Renal cortex interstitium (tissue), 15 donors: ENCODE measurements at places on chromosomes 12 and 14. TPM values are rescaled to one million over a fixed set of nuclear protein-coding genes. Genes with fewer than 3 reads are reported as not detected.
A peak's percentile ranks its signal among the peaks of the same experiment; 100 is the strongest.

GRCh38 chr14:100305324-100306100, 732 bp downstream of the SLC25A29 start:
- DNase-seq: no peak

DNA sequence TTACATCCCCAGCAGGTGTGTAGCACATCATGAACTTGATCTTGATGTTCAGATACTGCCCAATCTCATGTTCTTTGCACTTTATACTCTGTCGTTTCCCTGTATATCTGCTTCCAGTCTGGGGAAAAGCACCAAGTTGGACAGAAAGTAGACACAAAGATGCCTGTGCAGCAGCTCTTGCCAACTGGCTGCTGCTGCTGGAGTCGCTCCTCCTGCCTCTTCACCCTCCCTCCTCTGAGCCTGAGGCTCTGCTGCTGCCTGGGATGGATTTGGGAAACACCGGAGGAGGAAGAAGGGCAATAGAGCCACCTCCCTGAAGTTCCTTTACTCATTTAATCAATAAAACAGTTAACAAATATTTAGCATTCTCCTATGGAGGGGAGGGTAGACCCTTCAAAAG, 32.4 kb downstream of the ADCK1 start:
- no peak for DNase-seq

DNA sequence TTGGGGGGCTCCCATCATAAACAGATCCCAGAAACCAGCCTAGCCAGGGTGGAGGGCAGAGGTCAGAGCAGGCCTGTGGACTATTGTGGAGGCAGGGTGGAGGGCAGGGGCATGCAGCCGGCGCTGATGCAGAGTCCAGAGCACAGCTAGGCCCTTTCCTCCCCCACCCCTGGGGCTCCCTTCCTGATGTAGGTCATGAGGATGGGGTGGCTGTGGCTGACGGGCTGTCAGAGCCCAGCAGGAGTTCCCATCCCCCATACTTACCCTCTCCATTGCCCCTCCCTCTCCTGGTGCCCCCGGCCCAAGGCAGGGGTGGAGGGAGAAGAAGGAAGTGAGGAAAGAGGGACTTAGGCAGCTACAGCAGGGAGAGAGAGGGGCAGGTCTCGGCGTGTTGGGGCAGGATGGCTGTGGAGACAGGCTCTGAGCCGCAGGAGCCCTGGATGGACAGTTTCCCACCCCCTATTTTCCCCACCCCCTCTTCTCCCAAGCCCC, 5.7 kb upstream of the ZNF385A start:
- no peak for DNase-seq

GRCh38 chr12:77940011-77940423, 109.3 kb downstream of the NAV3 start:
- no peak for DNase-seq

DNA sequence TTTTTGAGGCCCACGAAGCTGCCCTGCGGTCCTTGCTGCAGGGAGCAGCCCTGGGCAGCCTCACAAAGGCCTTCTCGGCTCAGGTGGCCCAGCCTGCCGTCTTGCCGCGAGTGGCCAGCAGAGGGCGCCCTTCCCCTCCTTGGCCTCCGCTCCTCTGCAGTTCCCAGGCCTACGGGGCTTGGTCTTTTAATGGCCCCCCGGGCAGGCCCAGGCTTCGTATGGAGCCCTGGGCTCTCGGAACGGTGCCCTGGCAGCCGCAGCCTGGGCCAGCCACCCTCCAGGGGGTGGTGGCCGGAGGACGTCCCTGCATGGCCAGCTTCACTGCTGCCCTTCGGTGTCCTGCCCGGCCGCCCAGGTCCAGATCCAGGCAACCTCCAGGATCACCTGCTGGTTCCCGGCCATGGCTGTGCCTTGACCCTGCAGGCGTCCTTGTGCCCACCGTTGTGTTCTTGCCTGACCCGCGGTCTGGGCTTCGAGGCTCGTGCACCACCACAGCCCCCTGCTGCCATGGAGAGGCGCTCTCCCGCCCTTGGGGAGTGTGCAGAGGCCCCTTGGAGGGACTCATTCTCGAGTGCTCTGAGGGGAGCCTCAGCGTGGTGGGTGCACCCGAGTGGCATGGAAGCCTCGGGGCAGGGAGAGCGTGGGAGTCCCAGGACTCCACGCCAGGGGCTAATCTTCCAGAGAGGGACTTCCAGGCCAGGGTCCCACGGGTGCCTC, 9.4 kb downstream of the ASPG start:
- no peak for DNase-seq

DNA sequence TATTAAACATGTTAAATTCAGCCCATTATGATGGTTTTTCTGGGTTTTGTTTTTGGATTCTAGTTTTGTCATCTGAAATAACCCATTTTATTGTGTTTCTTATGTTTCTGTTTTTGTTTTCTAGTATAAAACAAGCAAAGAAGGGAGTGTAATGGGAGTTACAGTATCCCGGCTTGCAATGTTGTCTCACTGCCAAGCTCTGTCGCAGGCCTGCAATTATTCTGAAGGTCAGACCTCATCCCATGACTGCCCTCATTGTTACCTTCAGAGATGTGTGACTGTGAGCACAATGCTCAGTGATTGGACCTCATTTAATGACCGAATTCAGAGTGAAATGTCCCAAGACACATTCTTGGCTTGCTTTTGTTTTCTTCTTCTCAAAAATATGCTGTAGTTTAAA, 73.0 kb upstream of the ATF1 start:
- DNase-seq: peak; percentile 46

DNA sequence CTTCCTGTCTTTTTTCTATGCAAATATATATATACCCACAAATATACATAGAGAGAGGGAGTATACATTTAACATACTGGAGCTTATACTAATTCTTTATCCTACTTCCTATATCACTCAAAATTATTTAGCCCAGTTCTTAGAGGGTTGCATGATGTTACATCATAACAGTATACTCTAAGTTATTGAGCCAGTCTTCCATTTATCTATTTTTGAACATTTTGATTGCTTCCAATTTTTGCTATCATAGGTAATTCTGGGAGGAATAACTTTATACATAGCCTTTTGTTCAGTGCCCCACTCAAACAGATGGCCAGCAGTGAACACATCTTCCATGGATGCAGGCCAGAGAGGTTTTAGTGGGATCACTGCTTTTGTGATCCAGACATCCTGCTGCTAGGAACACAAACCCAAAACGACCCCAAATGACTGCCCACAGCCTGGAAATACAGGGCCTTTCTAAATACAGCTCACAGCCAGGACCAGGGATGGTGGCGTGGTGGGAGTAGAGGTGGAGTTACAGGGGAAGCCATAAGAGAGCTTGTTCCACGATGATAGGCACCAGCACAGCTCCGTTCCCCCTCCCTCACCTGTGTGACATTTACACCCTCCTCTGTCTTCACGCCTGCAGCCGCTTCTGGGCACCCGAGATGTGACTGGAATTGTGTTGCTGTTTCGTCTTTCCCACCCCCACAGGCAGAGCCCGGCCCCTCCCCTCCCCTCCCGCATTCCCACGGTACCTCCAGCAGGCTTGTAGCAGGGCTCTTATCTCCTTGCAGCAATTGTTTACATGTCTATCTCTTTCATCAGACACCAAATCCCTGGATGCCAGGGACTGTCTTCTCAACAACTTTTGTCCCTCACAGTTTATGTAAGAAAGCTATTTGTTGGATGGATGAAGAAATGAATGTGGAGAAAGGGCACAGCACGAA, 30.7 kb upstream of the HDAC7 start:
- DNase-seq: no peak

- no peak for DNase-seq
These were observed 17.7 kb upstream of the NRXN3 start for GRCh38 chr14:78152201-78153063.

DNA sequence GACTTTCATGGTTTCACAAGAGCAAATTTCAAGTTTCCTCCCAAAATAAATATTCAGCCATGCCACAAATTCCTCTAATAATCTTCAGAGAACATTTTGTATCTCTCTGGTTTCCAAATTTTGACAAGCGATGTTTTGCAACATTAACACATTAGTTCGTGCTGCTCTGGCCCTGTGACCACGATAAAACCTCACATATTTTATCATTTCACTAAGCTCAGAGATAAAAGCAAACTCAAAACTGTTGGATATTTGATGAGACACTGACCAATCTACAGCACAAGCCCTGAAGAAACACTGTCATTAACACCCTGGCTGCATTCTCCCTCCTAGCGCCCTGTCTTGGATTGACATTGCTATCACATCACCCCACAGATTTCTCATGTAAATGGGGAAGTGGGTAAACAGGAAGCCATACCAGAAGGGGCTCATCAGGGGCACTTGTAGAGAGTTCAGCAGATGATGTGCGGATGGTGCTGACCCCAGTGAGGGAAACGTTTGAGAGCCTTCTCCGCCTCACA, 264.3 kb downstream of the PRKD1 start:
- no peak for DNase-seq

DNA sequence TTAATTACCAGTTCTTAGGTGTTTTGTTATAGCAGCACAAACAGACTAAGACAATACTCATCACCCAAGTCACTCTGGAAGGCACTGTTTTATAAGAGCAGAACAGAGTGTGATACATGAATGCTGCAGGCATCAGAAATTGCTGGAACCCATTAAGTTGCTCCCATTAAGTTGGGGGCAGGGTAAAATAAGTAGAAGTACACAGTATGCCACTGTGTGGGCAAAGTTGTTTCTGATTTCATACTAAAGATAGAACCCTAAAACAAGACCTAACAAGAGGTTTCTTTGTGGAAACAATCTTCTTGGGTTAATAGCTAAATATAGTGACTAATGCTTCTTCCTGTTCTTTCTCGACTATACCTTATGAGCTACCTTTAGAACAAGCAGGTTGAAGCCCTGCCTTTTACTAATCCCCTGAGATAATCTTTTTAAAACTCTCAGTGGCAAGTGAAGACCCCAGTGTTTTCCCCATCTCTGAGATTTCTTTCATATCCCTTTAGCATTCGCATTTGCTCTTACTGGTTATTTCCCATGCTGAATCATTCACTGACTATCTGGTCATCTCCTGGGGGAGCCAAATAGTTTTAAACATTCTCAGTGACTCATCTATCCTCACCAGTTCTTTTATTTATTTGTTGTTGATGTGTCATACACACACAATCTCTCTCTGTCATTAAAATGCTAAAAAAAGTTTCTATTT, 52.3 kb downstream of the SOCS2 start:
- DNase-seq: no peak

GRCh38 chr14:34436960-34437728, 24.9 kb downstream of the SPTSSA start:
- no peak for DNase-seq

GRCh38 chr14:64303471-64303917, 9.3 kb upstream of the ESR2 start:
- DNase-seq: peak; percentile 45

- no peak for DNase-seq
These were observed 251.1 kb downstream of the BCAT1 start for GRCh38 chr12:24697769-24698168.

DNA sequence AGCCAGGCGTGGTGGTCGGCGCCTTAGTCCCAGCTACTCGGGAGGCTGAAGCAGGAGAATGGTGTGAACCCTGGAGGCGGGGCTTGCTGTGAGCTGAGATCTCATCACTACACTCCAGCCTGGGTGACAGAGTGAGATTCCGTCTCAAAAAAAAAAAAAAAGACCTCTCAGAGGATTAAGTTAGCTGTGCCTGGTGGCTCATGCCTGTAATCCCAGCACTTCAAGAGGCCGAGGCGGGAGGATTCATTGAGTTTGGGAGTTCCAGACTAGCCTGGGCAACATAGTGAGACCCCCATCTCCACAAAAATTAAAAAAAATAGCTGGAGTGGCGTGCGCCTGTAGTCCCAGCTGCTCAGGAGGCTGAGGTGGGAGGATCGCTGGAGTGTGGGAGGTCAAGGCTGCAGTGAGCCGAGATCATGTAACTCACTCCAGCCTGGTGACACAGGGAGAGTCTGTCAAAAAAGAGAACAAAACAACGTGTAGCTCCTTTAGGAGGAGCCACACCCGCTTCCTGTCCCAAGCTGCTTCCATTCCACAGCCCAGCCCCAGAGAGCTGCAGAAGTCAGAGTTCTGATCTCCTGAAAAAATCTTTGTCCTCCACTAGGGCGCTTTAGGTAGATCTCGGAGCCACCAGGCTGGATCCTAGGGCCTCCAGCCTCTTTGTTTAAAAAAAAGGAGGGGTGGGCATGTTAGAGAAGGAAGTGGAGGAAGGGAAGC, 11.5 kb upstream of the ULK1 start:
- DNase-seq: no peak

GRCh38 chr12:51748235-51748634, 100.3 kb downstream of the FIGNL2 start:
- DNase-seq: no peak

DNA sequence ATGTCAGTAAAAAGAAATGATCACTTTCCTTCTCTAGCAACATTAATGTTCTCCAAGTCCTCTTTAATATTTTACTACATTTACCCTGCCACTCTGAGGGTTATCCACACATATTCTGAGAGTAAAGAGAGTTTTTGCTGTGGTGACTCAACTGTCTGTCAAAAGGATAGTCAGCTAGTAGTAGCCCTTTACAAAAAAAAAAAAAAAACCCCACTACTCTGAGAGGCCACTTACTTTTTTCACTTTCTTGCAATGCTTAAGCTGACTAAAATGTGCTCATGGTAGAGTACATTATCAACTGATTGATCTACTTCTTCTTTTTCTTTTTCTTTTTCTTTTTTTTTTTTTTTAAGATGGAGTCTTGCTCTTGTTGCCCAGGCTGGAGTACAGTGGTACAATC, 27.6 kb upstream of the PPM1A start:
- no peak for DNase-seq

GRCh38 chr14:51562816-51563215, 88.9 kb upstream of the FRMD6 start:
- no peak for DNase-seq

DNA sequence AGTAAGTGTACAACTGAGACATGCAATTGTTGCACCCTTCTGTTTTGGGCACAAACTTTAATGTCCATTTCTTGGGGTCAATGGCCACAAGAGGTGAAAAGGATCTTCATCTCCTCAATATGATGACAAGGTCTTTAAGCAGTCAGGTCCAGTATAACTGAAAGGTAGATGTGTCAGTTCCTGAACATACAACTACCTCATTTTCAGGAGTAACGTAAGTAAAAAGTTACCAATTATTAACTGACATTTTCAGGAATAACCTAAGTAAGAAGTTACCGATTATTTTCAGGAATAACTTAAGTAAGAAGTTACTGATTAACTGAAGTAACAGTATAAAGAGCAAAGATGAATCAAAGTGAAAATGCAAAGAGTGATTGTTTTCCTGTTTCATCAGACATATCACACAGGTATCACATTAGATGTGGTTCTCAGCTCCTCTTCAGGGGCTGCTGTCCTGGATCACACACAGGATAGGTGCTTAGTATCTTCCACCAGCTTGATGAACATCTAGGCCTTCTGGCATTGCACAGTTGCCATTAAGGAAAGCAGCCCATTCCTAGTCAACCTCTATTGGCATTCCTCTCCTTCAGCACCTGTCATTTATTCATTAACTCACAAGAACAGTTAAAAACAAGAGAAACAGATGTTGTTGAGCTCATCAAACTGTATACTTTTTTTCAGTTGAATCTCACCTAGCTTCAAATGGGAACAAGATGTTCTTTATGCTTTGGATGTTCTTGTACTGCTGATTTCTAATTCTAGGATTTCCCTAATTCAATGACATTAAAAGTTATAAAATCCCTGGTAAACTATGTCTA, 200.0 kb downstream of the FOXG1 start:
- DNase-seq: no peak

GRCh38 chr14:81091660-81092059, 129.1 kb downstream of the GTF2A1 start:
- DNase-seq: no peak

GRCh38 chr12:48775991-48776649, 12.8 kb downstream of the ADCY6 start:
- no peak for DNase-seq

The REM2 gene
- polyA plus RNA-seq: 1.5 TPM

The SLC38A1 gene
- polyA plus RNA-seq: 61.3 TPM

The ANO2 gene
- 5.2 TPM for polyA plus RNA-seq

The CLSTN3 gene
- 112 TPM for polyA plus RNA-seq

The SYT1 gene
- 22.8 TPM for polyA plus RNA-seq

The FGF23 gene
- polyA plus RNA-seq: 0.03 TPM

The BCL2L14 gene
- 0.67 TPM for polyA plus RNA-seq

The SERPINA3 gene
- polyA plus RNA-seq: 0.29 TPM
